Lung (tissue), 17 donors: ENCODE measurements at places on chromosomes 13 and 19.

DNA sequence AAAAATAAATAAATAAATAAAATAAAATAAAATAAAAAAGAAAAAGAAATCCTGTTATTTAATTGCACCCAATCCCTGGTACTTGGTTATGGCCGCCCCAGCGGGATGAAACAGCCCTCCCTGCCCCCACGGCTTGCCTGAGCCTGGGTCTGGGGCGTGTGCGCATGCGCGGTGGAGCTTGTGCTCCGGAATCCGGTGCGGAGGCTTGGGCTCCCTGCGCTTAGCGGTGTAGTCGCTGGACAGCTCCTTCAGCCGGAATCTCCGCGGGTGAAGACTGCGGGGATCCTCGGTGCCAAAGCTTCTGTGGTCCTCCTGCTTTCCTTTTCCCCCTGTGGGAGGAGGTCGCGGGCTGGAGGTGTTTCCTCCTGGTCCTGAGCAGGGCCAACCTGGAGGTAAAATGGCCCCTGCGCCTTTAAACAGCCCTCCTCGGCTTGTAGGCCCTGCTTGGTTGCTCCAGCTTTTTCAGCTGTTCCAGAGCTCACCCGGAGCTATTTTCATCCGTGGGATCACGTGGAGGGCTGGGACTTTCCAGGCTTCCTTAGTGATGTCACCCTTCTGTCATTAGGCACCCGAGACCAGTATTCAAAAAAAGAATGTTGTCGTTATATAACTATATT is at the start of gene PLA2G4C:
Gene PLA2G4C (minus strand): TSS at position 468 of the 617 bp plus-strand sequence. CDS start 4,288 bp downstream, outside the sequence.
- DNase-seq: peak; percentile 90

- DNase-seq: peak; percentile 88
Measured at GRCh38 chr19:35430409-35431144, 17.5 kb upstream of the FFAR2 start.

DNA sequence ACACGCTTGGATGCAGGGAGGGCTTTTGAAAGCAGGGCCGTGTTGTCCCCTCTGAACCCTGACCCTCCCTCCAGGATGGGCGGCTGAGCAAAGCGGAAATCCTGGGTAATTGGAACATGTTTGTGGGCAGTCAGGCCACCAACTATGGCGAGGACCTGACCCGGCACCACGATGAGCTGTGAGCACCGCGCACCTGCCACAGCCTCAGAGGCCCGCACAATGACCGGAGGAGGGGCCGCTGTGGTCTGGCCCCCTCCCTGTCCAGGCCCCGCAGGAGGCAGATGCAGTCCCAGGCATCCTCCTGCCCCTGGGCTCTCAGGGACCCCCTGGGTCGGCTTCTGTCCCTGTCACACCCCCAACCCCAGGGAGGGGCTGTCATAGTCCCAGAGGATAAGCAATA is 15.2 kb downstream of the RCN3 start:
- no peak for DNase-seq

- peak; percentile 37 for DNase-seq
Measured at GRCh38 chr13:75071395-75071794, 410.6 kb downstream of the TBC1D4 start.

DNA sequence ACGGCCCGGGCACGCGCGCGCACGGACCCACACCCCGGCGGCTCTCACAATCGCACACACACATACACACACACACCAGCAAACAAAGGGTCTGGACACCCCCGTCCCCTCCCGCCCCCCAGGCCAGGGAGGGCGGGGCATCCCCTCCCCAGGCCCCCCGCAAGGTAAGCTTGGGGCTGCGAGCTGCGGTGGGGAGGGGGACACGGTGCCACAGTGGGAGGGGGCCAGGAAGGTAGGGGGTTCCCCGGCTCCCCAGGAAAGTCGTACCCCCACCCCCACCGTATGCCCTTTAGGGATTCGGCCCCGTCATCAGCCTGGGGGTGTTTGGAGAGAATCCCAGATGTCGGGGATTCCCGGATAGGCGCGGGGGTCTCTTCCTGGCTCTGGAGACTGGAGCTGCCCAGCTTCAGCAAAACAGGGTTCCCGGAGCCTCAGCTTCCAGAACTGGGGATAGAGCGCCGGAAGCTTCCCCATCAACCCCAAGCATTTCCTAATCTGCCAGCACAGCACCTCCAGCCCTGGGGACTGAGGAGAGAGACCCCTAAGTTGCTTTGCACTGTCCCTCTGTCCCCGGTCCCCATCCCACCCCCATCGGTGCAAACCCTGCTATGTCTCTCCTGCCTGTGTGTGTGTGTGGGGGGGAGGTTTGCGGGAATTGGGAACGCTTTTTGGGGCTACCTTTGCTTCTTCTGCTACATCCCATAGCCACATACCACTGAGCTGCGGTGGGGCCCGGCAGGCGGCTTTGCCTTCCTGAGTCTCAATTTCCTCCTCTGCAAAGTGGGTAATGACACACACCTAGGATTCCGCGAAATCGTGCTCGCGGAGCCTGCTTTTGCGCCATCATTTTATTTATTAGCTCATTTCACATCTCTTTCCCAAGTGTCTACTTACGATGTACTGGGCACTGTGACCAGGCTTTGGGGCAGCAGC is 1.8 kb upstream of the CDC37 start:
- peak; percentile 31 for DNase-seq

- no peak for DNase-seq
Measured at GRCh38 chr19:29668746-29669609, 3.7 kb downstream of the PLEKHF1 start.

GRCh38 chr19:680287-681028 is 4.3 kb downstream of the FSTL3 start:
- peak; percentile 98 for DNase-seq

- peak; percentile 94 for DNase-seq
Measured at GRCh38 chr19:4328243-4328990, 10.2 kb downstream of the STAP2 start.

DNA sequence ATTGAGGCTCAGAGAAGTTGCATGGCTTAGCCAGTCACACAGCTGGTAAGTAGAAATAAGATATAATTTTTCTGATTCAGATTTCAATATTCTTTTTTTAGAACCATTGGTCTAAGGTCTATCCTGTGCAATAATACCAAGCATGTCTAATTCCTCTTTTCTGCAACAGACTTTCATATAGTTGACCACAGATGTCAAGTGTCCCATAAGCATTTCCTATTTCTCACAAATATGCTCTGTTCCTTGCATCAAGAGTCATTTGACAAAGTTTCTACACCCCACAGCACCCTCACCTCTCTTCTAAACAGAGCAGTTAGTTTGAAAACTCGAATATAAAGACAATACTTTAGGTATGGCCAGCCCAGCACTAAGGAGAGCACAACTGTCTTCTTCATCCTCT is 26.8 kb upstream of the SACS start:
- no peak for DNase-seq

- DNase-seq: no peak
Measured at GRCh38 chr19:42461700-42462324, 19.1 kb upstream of the CXCL17 start.

- DNase-seq: no peak
Measured at GRCh38 chr13:77981281-77981881, 62.8 kb upstream of the EDNRB start.

- DNase-seq: no peak
Measured at GRCh38 chr19:14182476-14182875, 23.5 kb downstream of the ADGRL1 start.

GRCh38 chr19:54373781-54374631 is 9.3 kb upstream of the LAIR1 start:
- peak; percentile 22 for DNase-seq

DNA sequence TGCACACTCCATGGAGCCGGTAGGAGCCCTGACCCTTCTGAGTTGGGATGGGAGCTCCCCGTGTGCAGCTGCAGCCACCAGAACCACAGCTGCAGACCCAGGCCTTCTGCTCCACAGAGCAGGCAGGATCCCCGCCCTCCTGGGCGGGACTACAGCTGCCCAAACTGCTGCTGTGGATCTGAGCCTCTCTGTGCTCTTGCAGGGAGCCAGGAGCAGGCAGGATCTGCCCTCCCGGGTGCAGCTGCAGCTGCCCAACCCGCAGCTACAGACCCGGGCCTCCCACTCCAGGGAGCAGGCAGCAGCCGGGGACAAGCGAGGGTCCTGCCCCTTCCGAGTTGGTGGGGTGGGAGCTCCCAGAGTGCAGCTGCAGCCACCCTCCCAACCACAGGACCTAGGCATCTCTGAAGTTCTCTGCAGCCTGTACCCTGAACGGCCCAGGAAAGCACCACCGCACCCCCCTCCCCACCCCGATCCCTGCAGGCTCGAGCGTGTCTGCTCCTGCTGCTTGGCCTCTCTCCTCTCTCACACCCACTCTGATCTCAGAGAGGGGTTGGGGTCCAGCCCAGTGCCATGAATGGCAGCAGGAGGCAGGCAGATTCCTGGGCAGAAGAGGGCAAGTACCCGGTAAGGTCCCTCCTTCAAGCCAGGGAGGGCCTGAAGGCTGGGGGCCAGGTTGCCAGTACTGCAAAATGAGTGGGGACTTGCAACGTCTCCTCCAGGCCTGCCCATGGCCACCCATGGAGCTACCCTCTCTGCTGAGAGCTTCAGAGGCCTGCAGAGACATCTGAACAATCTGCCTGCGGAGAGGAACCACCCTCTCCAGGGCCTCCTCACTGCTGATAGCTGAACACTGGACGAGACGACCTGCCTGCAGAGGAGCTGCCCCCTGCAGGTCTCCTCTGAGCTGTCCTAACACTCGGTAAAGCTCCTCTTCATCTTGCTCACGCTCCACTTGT is 16.4 kb upstream of the EMP3 start:
- peak; percentile 39 for DNase-seq

DNA sequence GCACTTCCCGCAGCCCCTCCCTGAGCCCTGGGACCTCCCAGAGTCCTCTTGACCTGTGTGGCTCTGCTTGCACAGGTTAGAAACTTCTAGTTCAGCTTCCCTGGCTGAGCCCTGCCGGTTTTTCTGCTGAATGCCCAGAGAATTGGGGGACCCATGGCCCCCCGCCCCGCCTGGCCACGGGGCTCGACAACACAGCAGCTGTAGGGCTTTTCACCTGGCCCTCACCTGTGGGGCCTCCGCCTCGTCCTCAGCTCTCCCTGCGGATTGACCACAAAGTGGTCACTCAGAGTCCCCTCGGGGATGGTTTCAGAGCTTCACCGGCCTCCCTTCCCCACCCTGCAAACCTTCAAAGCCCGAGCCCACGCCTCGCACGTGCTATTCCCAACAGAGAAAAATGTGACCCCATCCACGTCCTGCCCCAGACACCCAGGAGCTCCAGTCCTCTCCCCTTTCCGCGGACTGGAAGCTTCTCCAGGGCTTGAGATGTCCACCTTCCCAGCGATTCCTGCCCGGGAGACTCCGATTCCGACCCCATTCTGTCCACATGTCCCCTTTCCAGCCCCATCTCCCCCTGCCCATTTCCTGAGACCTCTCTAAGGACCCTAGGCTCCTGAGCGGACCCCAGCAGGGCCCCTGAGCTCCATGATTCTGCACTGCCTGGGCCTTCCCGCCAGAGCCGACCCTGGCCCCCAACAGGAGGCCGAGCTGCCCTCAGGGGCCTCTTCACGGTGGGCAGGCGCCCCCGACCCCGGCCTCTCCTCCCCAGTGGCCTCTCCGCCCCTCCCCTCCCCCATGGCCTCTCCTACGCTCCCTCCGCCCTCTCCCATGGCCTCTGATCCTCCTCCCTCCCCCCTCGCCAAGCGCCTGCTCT is 41.9 kb downstream of the ANKRD10 start:
- DNase-seq: no peak

GRCh38 chr19:2627855-2628254 is 74.6 kb downstream of the GNG7 start:
- no peak for DNase-seq

DNA sequence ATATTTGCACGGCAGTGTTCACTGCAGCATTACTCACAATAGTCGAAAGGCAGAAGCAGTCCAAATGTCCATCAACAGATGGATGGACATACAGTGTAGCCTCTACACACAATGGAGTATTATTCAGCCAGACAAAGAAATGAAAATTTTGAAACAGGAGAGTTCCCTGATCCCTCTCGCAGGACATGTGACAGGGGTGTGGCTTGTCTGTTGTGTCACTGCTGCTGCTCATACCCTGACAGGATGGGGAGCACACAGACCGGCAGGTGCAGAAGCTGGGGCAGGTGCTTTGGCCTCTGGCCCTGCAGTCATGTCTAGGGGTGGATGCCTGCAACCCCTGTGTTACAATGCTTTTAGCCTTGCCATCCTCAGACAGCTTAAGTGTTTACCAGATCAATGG is 204.3 kb downstream of the EFNB2 start:
- no peak for DNase-seq

DNA sequence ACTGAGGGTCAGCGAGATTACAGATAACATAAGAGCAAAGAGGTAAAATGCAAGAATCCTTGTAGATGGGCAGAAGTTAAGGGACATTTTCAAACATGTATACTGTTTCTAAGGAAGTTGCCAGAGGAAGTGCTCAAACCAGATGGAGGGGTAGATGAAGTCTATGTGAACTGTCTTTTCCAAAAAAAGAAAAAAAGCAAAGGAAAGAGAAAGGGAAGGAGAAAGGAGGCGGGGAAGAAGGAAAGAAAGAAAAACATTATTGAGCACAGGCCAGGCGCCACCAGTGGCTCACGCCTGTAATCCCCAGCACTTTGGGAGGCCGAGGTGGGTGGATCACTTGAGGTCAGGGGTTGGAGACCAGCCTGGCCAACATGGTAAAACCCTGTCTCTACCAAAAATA is 5.3 kb downstream of the DMAC2 start:
- no peak for DNase-seq

GRCh38 chr13:74288361-74288911 is 154.2 kb upstream of the KLF12 start:
- peak; percentile 81 for DNase-seq

DNA sequence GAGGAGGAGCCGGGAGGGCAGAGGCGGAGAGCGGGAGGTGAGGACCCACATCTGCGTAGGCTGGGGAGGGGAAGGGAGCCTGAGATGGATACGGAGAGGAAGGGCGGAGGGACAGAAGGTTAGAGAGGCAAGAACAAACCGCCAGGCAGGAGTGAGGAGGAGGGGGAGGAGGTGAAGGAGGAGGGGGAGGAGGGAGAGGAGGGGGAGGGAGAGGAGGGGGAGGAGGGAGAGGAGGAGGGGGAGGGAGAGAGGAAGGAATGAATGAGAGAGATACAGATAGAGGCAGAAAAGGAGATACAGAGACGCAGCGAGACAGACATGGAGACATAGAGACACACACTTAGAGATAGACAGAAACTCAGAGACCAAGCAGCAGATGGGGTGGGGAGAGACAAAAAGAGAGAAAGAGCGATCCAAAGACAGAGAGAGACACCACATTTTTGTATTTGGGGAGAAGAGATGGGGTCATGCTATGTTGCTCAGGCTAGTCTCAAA is 782 bp upstream of the CA11 start:
- no peak for DNase-seq

- DNase-seq: no peak
Measured at GRCh38 chr19:45117671-45118070, 24.7 kb downstream of the PPP1R37 start.

- DNase-seq: no peak
Measured at GRCh38 chr13:38421590-38422560, 72.2 kb downstream of the UFM1 start.

GRCh38 chr13:46953331-46953730 is 56.5 kb upstream of the HTR2A start:
- DNase-seq: no peak

- DNase-seq: peak; percentile 66
Measured at GRCh38 chr13:71625694-71626093, 241.3 kb downstream of the DACH1 start.

GRCh38 chr19:10228920-10229319 is 2.2 kb downstream of the S1PR2 start:
- DNase-seq: peak; percentile 56
